SW480 (cell line): ENCODE measurements at places on chromosomes 2 and 18.

- DNase-seq = peak; percentile 4
Observed at GRCh38 chr2:239061824-239062570, 214.1 kb downstream of the TWIST2 start.

DNA sequence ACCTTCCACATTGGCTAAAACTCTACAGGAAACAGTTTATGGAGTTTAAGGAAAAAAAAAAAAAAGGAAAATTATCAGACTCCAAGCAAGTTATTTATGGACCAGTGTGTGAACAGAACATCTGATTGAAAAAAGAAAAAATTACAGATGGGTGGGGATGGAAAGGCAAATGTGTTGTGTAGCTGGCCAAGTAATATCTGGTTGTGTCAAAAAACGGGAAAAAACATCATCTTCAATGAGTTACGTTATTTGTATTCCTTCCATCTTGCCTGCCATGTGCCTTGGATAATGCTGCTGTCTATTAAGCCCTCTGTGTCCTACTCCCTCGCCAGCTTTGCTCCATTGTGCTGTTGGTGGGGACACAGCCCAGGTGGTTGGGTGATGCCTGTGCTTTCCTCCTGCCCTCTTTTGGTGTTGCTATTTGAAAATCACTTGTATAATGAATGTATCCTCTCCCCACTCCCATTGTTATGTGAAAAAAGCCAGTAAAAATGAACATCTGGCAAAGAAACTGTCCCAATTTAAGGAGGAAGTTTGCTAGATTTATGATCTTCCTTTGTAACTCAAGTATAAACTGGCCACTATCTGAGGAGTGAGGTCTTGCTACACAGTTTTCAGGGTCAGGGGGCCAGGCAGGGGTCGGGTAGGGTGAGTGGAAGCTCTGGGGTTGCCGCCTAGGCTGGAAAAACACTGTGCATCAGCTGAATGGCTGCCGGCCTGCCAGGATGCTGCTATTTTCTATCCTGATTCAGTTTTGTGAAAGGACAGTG lies 155.9 kb downstream of the FMNL2 start:
- no peak for DNase-seq

DNA sequence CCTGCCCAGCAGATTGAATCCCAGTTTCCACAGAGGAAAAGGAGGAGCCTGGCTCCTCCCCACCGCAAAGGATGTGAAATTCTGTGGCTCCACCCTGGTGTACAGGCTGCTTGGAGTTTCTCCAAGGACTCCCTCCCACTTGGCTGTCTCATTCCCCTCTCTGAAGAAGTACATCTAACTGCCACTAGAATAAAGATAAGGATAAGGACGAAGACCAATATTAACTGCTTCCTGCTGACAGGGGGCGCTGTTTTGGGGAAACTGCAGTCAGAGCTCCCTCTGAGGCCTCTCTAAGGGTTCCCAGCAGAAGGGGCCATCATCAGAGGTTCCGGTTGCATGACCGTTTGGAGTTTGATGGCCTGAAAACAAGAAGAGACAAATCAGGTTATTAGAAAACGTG lies 790.9 kb downstream of the CPS1 start:
- no peak for DNase-seq

DNA sequence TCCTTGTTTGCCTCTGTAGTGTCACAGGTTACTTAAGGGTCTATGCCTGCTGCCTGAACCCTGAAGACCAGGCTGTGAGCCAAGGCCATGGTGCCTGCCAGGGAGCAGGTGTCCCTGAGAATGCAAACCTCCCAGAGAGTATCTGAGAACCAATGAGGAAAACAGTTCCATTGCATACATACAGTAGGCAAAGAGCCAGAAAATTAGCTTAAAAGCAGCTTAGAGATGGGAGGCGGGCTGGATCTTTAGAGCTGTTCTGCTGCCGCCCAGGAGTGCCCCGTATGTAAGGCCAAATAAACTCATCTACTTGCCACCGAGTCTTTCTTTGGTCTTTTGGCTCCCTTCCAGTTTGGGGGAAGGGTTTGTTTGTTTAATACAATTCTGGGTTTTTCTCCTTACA lies 327.9 kb downstream of the CLIP4 start:
- DNase-seq = no peak

- no peak for DNase-seq
Observed at GRCh38 chr2:8549273-8549922, 132.5 kb upstream of the ID2 start.

GRCh38 chr2:179277429-179278196 lies 13.0 kb upstream of the SESTD1 start:
- no peak for DNase-seq

DNA sequence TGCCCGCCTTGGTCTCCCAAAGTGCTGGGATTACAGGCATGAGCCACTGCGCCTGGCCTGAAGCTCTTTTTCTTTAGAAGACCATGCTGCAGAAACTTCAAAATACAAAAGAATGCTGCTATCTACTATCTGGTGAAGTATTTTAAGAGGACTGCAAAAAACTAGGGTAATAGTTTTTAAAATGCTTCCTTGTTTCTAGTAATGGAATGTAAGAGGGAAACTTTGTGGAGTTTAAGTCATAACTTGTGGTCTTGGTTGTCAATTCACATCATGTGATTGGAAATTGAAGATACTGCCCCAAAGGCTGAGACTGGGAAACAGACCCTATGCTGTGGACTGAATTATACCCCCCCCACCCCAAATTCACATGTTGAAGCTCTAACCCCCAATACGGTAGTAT lies 68.3 kb downstream of the B3GNT2 start:
- no peak for DNase-seq

GRCh38 chr2:235543128-235543750 lies 49.4 kb downstream of the AGAP1 start:
- DNase-seq = no peak

GRCh38 chr18:54742659-54743604 lies 85.3 kb upstream of the RAB27B start:
- DNase-seq = no peak

DNA sequence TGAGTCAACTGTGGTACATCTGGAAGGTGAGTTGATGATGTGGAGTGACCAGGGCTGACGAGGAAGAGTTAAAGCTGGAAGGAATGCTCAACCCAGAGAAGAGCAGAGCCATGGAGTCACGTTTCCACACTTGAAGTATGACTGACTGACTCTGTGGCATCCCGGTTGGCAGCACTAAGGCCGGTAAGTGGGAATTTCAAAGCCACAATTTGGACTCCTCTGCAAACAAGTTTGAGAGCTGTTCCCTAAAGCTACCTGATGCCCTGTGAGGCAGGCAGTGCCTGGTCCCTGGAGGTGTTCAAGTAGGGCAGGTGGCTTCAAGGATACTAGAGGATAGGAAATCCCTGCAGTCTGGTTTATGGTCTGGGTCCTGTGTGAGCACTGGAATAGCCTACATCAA lies 69.3 kb upstream of the ITGB6 start:
- peak; percentile 11 for DNase-seq

DNA sequence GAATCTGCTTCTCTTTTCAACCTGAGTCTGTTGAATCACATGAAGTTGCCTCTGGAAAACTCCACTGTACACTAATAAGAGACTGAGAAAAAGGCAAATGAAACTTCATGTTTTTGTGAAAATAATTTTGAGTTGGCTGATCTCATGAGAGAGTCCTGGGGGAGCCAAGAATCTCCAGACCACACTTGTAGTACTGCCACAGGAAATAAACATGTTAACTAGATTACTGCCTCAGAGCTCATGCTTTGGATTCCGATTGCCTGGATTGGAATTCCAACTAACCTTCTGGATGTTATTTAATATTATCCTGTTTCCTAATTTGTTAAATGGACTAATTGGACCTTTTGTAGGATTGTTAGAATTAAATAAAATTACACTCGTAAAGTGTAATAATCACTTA lies 25.2 kb downstream of the NUP35 start:
- no peak for DNase-seq

DNA sequence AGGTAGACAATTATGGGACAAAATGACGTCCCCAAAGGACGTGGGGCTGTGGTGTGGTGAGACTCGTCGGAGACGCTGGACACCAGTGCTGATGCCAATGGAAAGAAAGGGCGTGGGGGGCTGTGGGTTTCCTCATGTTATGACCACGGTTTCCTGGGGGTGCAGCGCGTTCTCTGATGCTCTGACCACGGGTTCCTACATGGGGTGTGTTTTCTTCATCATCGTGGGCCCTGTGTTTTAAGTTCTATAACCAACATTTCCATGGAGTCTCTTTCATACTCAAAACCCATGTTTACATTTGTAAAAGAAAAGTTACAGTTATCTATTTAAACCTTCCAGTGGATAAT lies 141.6 kb downstream of the RTP5 start:
- DNase-seq = peak; percentile 7

- DNase-seq = no peak
Observed at GRCh38 chr18:35289293-35289692, 736 bp downstream of the ZSCAN30 start.

DNA sequence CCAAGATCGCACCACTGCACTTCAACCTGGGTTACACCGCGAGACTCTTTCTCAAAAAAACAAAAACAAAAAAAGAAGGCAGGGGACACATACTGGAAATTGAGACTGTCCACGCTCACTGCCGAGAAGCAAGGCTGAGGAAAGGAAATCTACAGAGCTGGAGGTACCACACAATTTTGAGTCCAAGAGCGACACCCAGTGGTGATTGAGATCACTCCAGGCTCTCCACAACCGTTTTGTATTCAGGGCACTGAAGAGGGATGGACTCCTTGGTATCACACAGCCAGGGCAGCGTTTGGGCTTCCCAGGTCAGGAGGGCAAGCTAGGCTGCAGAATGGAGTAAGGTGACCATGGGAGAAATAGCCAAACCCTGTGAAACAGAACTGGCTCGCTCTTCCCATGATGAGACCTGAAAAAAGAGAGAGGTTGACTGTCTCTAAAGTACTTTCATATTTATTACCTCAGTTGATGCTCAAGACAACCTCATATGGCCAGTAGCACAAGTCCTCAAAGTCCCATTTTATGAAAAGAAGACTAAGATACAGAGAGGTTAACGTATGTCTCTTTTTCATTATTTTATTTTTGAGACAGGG lies 74.5 kb upstream of the YPEL5 start:
- peak; percentile 78 for DNase-seq

DNA sequence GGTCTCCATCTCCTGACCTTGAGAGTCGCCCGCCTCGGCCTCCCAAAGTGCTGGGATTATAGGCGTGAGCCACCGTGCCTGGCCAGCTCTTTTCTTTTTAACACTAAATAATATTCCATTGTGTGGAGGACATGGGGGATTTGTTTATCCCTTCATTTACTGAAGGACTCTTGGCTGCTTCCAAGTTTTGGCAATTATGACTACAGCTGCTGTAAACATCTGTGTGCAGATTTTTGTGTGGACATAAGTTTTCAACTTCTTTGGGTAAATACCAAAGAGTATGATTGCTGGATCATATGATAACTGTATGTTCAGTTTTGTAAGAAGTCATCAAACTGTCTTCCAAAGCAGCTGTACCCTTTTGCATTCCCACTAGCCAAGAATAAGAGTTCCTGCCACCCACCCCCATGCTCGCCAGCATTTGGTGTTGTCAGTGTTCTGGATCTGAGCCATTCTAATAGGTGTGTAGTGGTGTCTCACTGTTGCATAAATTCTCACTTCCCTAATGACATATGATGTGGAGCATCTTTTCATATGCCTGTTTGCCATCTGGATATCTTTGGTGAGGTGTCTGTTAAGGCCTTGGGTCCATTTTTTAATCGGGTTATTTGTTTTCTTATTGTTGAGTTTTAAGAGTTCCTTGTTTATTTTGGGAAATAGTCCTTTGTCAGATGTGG lies 52.2 kb downstream of the TNFRSF11A start:
- DNase-seq = no peak

DNA sequence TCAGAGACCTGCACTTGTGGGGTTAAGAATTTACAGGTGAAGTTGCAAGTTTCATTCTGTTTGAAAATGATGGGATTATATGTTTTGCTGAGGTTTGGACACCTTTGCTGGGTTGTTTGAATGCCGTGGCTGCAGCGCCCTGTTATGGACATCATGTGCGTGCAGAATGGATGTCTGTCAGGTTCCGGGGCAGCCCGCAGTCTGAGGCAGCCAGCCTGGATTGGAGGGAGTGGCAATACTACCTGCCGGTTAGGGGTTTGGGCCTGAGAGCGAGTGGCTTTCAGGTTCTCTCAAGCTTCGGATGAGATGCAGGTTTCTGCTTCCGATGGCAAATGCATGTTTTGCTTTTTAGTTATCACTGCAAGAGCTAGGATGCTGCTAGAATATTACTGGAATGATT lies 1.1 kb downstream of the CASP8 start:
- DNase-seq = no peak

DNA sequence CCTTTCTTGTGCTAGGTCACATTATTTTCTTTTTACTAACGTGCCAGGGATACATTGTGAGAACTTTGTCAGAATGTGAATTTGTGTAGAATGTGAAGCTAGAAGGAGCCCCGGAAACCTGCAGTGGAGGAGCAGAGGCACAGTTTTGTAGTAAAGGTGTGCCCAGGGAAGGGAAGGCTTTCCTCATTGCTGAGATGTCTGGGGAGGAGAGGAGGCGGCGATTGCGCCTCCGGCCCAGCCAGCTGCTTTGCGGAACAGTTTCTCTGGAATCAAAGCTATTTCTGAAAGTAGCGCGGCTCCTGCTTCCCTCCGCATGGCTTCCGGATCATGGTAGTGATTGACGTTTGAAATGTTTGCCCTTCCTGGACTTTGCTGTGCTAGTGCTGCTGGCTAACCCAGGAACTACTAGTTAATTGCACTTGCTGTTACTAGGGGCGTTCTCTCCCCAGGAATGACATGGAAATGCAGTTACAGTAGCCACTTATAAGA lies 83.1 kb upstream of the RBM44 start:
- no peak for DNase-seq

DNA sequence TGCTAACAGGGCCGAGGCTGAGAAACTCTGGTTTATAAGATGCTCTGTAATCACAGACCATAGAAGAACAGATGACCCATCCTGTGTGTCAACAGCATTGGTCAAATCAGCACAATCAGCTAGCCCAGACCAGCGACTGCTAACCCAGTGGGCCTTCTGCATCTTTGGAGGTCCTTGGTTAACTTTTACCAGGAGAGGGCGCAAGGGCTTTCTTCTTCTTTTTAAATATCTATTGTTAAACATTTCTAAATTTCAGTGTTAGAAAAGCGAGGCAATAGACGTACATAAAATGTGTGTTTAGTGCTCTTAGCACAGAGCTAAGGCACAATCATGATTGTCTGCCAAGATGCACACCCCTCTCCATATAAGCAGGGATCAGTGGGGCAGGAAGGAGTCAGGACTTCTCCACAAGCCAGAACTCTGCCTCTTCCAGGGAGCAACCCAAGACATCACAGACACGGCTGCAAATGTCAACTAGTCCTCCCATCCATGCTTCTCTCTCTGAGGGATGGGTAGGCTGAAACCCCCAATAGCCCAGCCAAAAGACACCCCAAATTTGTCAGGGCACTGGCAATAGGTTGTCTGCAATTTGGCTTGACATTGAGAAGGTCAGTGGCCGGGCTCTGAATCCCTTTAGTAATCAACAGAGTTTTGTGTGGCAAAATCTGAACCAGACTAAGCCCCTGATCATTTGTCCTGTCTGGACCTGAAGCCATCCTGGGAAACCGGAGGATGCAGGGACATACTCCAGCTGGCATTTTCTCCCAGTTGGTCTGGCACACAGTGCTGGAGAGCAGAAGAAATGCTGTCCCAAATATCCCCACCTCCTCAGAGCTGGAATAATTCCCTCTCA lies 188.2 kb downstream of the BCL2 start:
- peak; percentile 14 for DNase-seq
